Stimulated activated CD4-positive, alpha-beta T cell treated with anti-CD3 and anti-CD28 coated beads, TNF-alpha, amount 100 ng/mL, for 1 hour (primary cell): ENCODE measurements at places on chromosomes 11 and 22.
A peak's percentile ranks its signal among the peaks of the same experiment; 100 is the strongest.

GRCh38 chr22:40976866-40977700 is 25.9 kb downstream of the RBX1 start:
- DNase-seq: no peak

DNA sequence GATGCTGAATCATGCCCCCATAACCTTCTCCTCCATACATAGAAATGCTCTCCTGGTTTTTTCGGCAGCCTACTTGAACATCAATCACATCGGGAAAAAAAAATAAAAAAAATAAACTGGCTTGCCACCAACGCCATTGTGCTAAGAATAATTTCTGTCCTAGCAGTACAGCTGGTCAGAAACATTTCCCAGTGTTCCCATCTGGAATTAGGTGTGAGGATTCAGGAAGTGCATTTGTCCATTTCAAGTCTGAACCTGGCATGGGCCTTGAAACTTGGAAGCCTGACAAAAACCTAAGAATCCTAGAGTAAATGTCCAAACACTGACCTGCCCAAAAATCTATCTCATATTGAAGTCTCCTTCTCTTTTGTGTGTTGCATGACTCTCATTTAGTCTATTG is 16.6 kb upstream of the NAV2 start:
- DNase-seq: no peak

DNA sequence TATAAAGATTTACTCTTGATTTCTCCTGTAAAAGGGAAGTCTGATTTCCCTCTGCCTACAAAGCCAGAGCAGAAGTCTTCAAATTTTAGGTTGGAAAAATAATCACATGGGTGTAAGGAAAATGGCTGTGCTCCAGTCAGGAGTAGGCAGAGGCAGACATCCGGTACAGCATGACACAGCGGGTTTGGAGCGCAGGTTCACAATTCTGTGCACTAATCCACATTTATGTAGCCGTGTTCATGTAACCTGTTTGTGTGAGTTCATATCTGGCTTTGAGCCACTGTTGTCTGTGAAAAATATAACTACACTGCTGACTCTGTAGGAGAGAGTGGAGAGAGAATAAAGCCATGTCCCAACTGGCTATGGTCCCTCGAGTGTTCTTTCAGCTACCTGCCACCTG is 248.0 kb downstream of the CASP12 start:
- no peak for DNase-seq

- no peak for DNase-seq
These were observed 34.5 kb downstream of the TNKS1BP1 start for GRCh38 chr11:57290288-57290687.

DNA sequence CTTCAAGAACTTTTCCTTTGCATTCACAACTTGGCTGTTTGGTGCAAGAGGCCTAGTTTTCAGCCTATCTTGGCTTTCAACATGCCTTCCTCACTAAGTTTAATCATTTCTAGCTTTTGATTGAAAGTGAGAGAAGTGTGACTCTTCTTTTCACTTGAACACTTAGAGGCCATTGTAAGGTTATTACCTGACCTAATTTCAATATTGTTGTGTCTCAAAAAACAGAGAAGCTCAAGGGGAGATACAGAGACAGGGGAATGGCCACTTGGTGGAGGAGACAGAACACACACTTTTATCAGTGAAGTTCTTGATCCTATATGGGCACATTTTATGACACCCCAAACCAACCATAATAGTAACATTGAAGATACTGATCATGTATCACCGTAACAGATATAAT is 532.3 kb downstream of the DLG2 start:
- no peak for DNase-seq

DNA sequence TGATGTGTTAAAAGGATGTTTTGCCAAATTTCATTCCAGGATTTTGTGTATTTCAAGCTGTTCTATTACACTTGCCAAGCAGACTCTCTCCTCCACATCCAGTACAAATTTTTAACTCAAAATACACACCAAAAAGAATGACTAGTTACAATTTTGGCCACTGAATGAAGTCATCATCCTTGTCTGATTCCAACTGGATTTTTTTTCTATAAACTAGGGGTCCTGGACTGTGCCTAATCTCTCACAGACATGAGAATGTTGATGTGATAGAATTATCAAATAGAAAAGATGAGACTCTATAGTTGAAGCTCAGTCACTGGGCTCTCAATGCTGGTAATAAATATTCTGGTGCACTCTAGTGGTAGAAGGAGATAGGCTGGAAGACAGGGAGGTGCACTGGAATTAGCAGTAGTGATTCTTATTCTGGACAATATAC is 85.8 kb downstream of the FANCF start:
- DNase-seq: no peak

DNA sequence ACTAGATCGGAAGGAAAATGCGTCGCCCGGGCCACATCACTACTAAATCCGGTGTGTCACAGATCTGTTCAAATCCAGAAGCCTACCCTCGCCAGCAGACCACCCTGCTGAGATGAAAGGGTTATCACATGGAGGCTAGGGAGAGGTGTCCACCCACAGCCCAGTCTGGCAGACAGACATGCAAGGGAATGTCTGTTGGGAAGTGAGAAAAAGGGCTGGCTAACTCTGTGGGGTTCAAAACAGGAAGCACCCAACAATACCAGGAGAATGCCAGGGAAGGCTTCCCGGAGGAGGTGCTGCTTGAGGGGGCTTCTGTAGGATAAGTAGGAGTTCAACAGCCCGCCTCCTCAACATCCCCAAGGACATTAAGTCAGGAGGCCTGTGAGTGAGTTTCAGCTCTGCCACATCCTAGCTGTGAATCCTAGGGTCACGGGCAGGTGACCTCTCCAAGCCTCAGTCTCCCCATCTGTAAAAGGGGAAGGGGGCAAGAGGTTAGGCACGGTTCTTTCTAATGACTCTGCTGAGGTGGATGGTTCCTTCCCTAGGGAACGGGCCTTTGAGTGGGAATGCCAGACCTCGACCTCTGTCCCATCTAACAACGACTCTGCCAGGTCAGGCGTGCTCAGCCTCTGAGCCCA is 1.1 kb downstream of the TPST2 start:
- DNase-seq: no peak

DNA sequence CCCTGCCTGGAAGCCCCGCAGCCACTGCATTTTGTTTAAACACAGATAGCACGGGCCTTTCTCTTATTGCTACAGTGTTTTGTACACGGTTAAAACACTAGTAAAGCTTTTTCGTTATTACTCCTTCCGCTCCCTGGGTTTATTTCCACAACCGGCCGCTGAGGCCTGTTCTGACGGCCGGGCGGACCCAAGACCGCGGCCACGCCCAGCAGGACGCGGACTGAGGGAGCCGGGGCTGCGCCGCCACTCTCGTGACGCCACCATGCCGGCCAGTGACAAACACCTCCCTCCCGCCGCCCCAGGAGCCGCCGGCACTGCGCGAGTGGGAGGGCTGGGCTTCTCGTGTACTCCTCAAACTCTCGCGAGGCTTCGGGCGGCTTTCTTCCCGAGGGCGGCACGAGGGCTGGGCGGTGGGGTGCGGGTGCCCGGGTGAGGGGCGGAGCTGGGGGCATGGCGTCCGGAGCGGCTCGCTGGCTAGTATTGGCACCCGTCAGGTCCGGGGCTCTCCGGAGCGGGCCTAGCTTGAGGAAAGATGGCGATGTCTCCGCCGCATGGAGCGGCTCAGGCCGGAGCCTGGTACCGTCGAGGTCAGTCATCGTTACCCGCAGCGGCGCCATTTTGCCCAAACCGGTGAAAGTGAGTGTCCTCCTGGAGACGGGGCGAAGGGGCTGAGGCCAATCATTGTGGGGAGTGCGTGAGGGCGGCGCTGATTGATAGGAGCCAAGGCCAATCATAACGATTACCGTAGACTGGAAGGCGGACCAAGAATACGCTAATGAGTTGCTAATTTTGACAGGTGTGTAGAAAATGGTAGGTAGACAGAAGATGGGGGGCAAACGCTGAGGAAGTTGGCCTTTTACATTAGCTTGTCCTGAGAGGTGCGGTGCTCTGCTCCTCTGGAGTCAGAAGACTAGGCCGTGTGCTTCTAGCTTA is at the start of gene SMDT1:
SMDT1 (plus strand) TSS at position 382 of the 933 bp plus-strand sequence; CDS start at position 451, 69 bp downstream.
- peak; percentile 97 for DNase-seq

- no peak for DNase-seq
These were observed 722.6 kb downstream of the TBC1D22A start for GRCh38 chr22:47484960-47485569.

GRCh38 chr11:69401715-69402114 is 79.7 kb upstream of the LINC01488 start:
- no peak for DNase-seq

GRCh38 chr11:75145196-75145971 is 5.5 kb upstream of the SLCO2B1 start:
- DNase-seq: no peak

- no peak for DNase-seq
These were observed 82.9 kb downstream of the KIRREL3 start for GRCh38 chr11:126917531-126918204.

DNA sequence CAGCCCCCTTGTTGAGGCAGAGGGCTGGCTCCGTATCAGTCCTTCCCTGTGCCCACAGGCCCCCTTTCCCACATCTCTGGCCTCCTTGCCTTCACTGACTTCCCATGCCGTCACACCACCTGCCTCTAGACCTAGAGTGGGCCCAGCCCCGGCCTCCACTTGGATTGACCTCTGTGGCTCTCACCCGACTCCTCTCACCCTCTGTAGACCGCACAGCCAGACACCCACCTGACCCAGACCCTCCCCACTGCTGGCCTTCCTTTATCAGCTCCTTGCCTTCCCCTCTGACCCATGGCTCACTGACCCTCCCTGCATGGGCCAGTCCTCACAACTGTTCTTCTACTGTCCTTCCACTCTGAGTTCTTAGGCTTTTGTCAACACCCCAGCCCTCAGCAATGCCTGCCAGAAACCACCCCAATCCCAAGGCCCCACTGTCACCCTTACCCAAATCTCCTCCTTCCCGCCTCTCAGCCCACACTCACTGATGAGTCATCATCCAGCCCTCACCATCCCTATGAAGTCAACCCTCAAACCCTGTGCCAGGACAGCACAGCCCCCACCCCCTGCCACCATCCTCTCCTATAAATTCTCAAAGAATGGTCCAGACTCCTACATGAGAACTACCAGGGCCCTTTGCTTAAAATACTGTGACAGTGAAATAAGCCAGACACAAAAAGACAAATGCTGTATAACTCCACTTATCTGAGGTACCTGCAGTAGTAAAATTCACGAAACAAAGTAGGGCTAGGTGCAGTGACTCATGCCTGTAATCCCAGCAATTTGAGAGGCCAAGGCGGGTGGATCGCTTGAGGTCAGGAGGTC is 53.4 kb downstream of the SCGB1A1 start:
- no peak for DNase-seq

DNA sequence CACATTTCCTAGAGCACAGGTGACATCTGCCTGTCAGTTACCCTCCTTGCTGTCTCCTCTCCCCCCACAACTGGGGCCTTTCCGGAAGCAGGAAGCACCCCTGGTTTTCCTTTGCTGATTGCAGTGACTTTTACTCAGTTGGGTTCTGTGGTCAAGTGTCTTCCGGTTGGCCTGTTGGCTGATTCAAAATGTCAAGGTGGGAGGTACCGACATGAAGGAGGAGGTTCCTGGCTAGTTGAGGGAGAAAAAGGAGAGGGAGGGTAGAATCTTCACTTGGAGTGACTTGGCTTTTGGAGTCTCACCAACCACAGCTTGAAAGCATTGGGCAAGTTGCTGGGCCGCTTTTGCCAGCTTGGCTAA is 9.3 kb upstream of the ADAMTS15 start:
- no peak for DNase-seq
